ENCODE measurements at places on chromosomes 4 and X.

DNA sequence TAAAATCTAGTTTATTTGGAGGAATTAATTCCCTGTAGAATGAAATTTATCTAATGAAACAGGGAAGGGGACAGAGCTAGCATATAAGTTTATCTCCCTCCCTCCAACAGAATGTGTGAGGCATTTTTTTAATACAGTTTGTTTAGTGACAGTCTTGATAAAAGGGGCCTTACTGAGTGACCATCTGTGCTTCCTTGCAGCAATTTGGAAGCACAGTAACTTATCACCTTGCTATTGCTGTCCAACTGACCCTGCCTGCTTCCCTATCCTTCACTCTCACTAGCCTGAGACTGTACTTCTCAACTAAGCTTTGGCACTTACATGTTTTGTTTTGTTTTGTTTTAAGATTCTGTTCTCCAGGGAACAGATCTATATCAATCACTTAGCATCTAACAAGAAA is 31.1 kb upstream of the KCTD8 start:
- no peak overlapping the region for H3K4me3 ChIP-seq
- H3K27me3 ChIP-seq, result no peaks in the 10 kb centered on the region
- no peaks in the 10 kb centered on the region for H3K4me1 ChIP-seq
- no peak for DNase-seq

- peaks cover 3% of the 10 kb centered on the region for H3K4me1 ChIP-seq
- H3K4me3 ChIP-seq, result no peak overlapping the region
- H3K36me3 ChIP-seq, result no peaks in the 10 kb centered on the region
- no peaks in the 10 kb centered on the region for H3K27me3 ChIP-seq
- no peak overlapping the region for H3K27ac ChIP-seq
Measured at GRCh38 chr4:38902695-38903094, 35.1 kb downstream of the FAM114A1 start.

DNA sequence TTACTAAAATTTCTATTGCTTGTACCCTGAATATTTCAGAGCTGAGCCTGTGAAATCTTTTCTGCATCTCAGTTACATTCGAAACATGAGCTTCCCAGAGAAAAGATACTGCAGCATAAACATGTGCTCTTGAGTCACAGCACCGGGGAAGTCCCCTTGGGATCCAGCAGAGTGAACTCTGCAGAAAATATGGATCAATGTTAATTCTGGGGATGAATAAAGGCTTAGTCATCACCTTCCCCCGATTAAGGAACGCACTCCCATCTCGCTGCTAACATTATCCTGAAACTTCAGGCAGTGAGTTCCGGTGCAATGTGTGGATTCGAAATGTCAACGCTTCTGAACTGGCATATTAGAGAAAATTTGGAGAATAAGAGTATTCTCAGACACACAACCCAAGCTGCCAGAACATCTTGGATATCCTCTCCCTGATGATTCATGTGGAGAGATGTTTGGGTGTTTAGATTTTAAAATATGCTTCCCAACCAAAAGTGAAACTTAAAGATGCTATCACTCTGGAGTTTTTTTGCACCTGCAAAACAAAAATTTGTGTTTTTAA is 90.8 kb downstream of the IRF2 start:
- DNase-seq, result no peak
- H3K4me1 ChIP-seq, result peaks cover 64% of the 10 kb centered on the region
- H3K27me3 ChIP-seq, result no peaks in the 10 kb centered on the region
- peaks cover 24% of the 10 kb centered on the region for H3K36me3 ChIP-seq
- no peak overlapping the region for H3K27ac ChIP-seq

DNA sequence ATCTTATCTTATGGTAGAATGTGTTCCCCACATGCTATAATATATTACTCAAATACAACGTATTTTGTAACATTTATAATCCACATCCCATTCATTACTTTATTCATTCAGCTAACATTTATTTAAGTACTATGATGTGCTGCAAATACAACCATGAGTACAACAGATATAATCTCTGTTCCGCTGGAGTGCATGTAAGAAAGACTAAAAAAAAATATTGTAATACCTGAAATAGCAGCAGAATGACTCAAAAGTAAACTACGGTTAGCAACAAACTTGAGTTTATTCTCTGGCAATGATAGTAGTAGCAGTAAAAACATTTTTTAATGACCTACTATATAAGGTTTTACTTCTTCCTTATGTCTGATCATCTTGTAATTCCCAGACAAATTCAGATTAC is 1776.3 kb downstream of the STIM2 start:
- H3K4me3 ChIP-seq, result no peak overlapping the region
- no peaks in the 10 kb centered on the region for H3K27me3 ChIP-seq
- H3K4me1 ChIP-seq, result no peaks in the 10 kb centered on the region
- no peak overlapping the region for H3K27ac ChIP-seq
- no peaks in the 10 kb centered on the region for H3K36me3 ChIP-seq

GRCh38 chr4:37994569-37994968 is 34.4 kb downstream of the PTTG2 start:
- DNase-seq, result no peak
- H3K4me1 ChIP-seq, result peaks cover 27% of the 10 kb centered on the region
- H3K27ac ChIP-seq, result no peak overlapping the region
- H3K27me3 ChIP-seq, result no peaks in the 10 kb centered on the region
- H3K36me3 ChIP-seq, result peaks cover 6% of the 10 kb centered on the region

DNA sequence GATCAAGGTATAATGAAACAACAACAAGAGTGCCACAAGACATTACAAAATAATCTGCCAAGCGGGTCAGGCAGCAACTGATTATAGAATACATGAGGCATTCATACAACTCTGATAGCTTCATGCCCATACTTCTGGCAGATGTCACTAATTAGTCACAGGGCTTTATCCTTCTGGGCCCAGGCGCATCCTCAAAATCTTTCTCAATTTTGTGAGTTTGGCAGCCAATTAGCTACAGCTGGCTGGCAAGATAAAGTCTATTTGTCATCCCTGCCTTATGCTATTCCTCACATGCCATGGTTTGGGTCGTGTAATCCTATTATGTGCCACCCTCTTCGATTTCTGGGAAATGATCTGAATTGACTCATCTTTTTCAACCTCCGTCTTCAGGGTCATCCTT is 254.3 kb downstream of the PACRGL start:
- no peak overlapping the region for H3K27ac ChIP-seq
- H3K4me3 ChIP-seq, result no peak overlapping the region
- H3K4me1 ChIP-seq, result no peaks in the 10 kb centered on the region
- no peaks in the 10 kb centered on the region for H3K27me3 ChIP-seq
- no peaks in the 10 kb centered on the region for H3K36me3 ChIP-seq

DNA sequence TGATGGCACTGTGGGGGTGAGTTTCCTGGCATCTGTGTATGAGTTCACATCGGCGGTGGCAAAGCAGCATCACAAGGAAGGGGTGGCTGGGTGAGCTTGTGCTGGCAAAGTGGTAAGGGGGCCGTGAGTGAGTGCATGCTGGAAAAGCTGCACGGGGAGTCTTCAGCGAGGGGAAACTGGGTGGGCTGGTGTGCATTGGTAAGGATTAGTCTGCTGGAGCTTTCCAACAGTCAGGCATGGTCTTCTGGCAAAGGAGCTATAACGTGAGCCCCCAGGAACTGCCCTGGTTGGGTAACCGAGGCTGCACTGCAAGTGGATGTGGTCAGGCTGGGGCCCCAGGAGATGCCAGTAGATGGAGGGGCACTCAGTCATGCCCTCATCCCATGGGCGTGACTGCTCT is 30.7 kb downstream of the ADAM29 start:
- H3K27me3 ChIP-seq, result no peaks in the 10 kb centered on the region
- H3K4me1 ChIP-seq, result no peaks in the 10 kb centered on the region
- no peaks in the 10 kb centered on the region for H3K36me3 ChIP-seq

DNA sequence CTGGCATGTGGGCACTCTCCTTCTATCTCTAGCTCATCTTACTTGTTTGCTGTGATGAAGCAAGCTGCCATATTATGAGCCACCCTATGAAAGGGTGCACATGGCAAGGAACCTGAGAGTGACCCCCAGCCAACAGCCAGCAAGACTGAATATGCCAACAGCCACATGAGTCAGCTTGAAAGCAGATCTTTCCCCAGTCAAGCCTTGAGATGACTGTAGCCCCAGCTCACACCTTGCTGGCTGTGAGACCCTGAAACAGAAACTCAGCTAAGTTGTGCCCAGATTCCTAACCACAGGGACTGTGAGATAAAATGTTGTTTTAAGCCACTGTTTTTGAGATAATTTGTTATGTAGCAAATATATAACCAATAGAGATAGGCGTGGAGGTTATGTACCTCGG is 36.2 kb downstream of the KDM5C start:
- peak overlapping the region; percentile 42 for H3K27ac ChIP-seq
- H3K36me3 ChIP-seq, result peaks cover 2% of the 10 kb centered on the region
- H3K27me3 ChIP-seq, result no peaks in the 10 kb centered on the region
- peaks cover 25% of the 10 kb centered on the region for H3K4me1 ChIP-seq
- H3K4me3 ChIP-seq, result no peak overlapping the region

GRCh38 chr4:86026720-86027119 is 333.1 kb downstream of the MAPK10 start:
- H3K4me1 ChIP-seq, result no peaks in the 10 kb centered on the region
- no peak overlapping the region for H3K4me3 ChIP-seq
- H3K27me3 ChIP-seq, result no peaks in the 10 kb centered on the region
- no peak for DNase-seq
- no peak overlapping the region for H3K27ac ChIP-seq

- no peak overlapping the region for H3K27ac ChIP-seq
- no peak overlapping the region for H3K4me3 ChIP-seq
Measured at GRCh38 chr4:30867427-30867826, 147.3 kb downstream of the PCDH7 start.

DNA sequence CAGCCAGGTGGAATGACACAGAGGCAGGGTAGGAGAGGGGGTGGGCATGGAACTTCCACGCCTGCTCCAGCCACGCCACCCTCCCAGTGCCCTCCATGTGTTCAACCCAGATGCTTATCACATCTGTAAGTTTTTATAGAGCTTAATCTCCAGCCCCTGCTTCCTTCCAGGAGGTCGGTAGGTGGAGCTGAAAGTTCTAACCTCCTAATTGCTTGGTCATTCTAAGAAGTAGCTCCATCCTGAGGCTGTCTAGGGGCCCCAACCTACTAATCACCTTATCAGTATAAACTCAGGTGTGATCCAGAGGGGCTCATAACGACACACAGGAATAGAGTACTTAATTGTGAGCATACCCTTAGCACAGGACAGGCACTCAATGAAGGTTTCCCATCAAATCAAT is 18.3 kb downstream of the QDPR start:
- no peak overlapping the region for H3K4me3 ChIP-seq
- H3K27me3 ChIP-seq, result no peaks in the 10 kb centered on the region
- no peak overlapping the region for H3K27ac ChIP-seq
- no peak for DNase-seq
- peaks cover 11% of the 10 kb centered on the region for H3K4me1 ChIP-seq
- peaks cover 48% of the 10 kb centered on the region for H3K36me3 ChIP-seq

- no peaks in the 10 kb centered on the region for H3K27me3 ChIP-seq
- DNase-seq, result no peak
- H3K4me1 ChIP-seq, result no peaks in the 10 kb centered on the region
- H3K4me3 ChIP-seq, result no peak overlapping the region
- H3K36me3 ChIP-seq, result peaks cover 16% of the 10 kb centered on the region
- no peak overlapping the region for H3K27ac ChIP-seq
Measured at GRCh38 chr4:3524349-3524748, 7.9 kb downstream of the LRPAP1 start.

GRCh38 chr4:152881974-152882373 is 54.1 kb upstream of the FHDC1 start:
- H3K4me1 ChIP-seq, result no peaks in the 10 kb centered on the region
- no peaks in the 10 kb centered on the region for H3K27me3 ChIP-seq
- DNase-seq, result no peak
- H3K4me3 ChIP-seq, result no peak overlapping the region
- H3K36me3 ChIP-seq, result peaks cover 15% of the 10 kb centered on the region
- H3K27ac ChIP-seq, result no peak overlapping the region

DNA sequence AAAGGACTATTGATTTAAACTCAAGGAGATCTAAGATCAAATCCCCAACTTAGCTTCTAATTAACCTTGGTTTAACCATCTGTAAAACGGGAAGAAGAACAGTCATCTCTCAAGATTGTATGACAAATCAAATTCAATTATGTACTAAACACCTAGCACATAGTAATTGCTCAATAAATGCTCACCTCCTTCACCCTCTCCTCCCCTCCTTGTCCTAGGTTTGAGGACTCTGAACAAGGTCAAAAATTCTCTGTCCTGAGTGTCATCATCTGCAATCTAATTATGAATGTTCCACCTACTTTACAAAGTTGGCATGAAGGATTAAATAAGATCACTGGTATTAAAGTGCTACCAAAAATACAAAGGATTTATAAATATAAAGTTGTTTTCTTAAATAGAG is 320.1 kb upstream of the PPARGC1A start:
- peaks cover 2% of the 10 kb centered on the region for H3K27me3 ChIP-seq
- H3K27ac ChIP-seq, result no peak overlapping the region
- no peak overlapping the region for H3K4me3 ChIP-seq
- no peak for DNase-seq

DNA sequence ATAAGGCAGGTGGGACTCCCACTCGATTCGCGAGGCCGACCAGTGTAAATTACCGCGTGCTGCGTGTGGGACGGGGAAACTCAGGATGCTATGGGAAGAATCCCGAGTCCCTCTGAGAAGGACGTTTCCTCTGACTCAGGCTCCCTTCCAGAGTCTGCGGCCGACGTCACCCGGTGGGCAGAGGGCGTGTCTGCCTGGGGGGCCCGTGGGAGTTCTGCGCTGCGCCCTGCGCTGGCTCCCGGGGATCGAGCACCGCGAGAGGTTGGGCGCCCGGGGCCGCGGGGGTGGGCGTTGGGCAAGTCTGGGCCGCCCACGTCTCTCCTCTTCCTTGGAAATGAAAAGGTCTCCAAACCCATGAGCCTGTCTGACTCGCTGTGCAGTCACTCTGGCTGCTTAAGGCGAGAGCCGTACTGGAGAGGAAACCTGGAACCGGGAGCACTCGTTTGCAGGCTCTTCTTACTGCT is 568 bp downstream of the NIPAL1 start:
- peaks cover 37% of the 10 kb centered on the region for H3K4me1 ChIP-seq
- peak overlapping the region; percentile 42 for H3K27ac ChIP-seq
- H3K36me3 ChIP-seq, result no peaks in the 10 kb centered on the region
- peak; percentile 77 for DNase-seq

DNA sequence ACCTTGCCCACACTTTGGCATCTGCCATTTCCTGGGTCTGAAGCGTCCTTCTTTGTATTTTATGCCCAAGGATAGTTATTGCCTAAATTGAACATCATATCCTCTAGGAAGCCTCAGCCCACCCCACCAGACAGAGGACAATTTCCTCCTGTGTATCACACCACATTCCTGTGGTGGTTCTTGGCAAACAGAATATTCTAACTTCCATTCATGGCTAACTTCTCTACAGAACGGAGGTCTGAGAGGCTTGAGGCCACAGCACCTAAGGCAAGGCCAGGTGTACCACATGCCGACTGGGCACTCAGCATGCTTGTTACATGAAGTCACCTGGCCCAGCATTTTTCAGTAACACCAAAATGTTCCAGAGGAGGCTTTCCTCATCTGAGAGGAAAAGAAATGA is 42.4 kb downstream of the CD99L2 start:
- H3K27ac ChIP-seq, result no peak overlapping the region
- H3K4me3 ChIP-seq, result no peak overlapping the region
- no peaks in the 10 kb centered on the region for H3K27me3 ChIP-seq

- DNase-seq, result no peak
- H3K27me3 ChIP-seq, result peaks cover 13% of the 10 kb centered on the region
- no peaks in the 10 kb centered on the region for H3K4me1 ChIP-seq
- H3K4me3 ChIP-seq, result no peak overlapping the region
- H3K27ac ChIP-seq, result no peak overlapping the region
Measured at GRCh38 chr4:110675426-110675825, 52.5 kb upstream of the PITX2 start.

All from activated CD4-positive, alpha-beta T cell treated with anti-CD3 and anti-CD28 coated beads for 36 hours (primary cell).